Breast epithelium (tissue), 4 donors: ENCODE measurements at places on chromosomes 7 and 10. TPM values are rescaled to one million over a fixed set of nuclear protein-coding genes. Genes with fewer than 3 reads are reported as not detected.

The ICA1 gene
- total RNA-seq, result 22.1 TPM

The OPN1SW gene
- total RNA-seq, result not detected

The STAG3 gene
- total RNA-seq, result 0.80 TPM

The GPR37 gene
- total RNA-seq, result 0.32 TPM

The NOC3L gene
- 14.9 TPM for total RNA-seq

The KCNIP2 gene
- 11.9 TPM for total RNA-seq

The DLX6 gene
- not detected for total RNA-seq

The GNG11 gene
- total RNA-seq, result 17.3 TPM

The RSU1 gene
- total RNA-seq, result 74.1 TPM

The MRC1 gene
- 197 TPM for total RNA-seq

The SPDYE1 gene
- total RNA-seq, result not detected

The PKD2L1 gene
- not detected for total RNA-seq

The CRHR2 gene
- 0.15 TPM for total RNA-seq

GRCh38 chr7:111045449-111045848 is 45.5 kb upstream of the LRRN3 start:
- DNase-seq, result no peak

DNA sequence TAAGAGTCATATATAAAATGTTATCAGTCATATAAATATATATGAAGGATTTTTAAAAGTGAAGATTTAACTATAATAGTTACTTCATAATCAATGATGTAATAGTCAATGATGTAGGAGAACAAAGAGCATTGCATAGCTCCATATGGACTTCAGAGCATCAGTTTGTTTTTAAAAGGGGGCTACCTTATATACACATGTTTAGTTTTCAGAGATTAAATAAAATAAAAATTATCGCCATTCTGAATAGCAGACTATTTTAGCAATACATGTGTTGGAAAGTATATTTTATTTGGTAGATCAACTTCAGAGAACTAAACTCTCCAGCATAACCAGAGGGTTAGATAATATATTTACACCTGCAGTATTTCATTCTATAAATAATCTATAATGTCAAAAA is 29.1 kb upstream of the EPC1 start:
- DNase-seq, result no peak

DNA sequence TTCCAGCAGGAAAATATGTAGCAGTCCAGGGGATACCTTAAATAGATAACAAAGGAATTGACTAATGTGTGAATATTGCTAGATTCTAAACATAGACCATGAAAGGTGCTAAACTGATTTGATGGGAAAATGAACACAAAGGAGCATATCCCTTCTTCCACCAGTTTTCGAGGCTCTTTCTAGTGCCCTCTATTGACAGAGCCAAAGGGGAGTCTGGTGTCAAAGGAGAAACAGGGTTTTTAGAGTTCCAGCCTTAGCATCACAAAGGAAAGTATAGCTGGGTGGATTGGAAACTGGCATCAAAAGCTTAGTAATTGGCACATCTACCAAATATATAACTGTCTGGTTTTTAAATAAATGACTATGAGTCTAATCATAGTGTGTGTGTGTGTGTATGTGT is 636.8 kb downstream of the ETV1 start:
- DNase-seq, result no peak

- DNase-seq, result no peak
These were observed 24.4 kb upstream of the CHST15 start for GRCh38 chr10:124117833-124118232.

DNA sequence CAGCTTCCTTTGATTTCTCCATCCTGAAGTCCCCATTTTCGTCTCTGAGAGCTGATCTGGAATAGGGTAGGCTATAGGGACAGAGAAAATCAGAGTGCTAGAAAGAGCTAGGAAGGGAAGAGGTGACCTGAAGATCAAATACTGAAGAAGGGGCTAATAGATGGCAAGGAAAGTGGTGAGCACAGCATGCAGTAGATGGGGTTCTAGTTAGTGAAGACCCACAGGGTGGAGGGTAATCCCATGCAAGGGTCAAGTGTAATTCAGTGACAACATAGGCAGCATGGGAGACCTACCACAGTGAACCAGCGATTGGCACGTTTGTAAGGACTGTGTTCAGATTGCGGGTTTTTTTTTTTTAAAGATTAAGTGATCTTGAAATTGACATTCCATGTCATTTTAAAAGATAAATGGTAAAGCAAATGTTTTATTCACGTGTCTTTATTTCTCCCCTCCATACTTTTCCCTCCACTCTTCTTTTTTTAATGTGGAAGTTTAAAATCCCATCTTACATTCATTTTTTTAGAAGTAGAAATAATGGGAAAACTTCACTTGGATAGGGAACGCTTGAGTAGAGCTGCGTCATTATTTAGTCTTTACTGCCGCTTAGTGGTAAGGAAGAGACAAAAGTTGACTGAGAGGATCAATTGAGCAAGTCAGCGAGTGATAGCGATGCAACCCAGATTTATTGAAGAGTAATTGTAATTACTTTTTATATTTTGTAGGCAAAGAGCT is 21.0 kb upstream of the ABI1 start:
- DNase-seq, result no peak

DNA sequence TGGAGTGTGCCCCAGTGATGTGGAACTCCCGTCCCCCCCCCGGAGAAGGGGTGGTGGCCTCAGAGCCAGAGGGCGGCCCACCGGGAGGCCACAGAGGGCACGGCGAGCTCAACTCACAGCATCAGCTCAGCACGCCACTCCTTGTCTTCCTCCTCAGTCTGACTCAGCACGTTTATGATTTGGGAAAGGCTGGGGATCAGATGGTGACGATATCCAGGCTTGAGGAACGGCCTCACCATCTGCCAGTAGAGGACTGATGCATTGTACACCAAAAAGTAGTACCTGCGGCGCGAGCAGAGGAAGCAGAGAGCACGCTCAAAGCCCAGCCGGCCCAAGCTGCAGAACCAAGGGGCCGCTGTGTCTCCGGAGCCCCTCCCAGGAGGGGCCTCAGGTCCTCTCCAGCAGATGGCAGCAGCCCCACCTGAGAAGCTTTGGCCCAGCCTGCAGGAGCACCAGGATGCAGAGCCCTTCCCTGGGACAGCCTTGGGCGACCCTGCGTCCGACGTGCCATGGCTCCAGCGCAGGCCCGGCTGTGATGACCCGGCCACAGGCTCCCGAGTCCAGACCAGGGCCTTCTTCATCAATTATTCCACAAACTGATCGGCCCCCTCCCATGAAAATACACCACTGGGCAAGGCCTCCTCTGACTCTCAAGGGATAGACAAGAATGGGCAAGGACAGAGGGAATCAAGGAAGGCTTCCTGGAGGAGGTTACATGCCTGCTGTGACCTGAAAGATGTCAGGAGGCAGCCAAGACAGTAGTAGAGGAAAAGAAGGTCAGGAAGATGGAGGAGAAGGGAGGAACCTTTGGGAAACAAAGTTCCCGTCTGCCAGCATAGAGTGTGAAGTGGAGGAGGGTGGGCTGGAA is 3.7 kb downstream of the CFAP46 start:
- DNase-seq, result no peak

DNA sequence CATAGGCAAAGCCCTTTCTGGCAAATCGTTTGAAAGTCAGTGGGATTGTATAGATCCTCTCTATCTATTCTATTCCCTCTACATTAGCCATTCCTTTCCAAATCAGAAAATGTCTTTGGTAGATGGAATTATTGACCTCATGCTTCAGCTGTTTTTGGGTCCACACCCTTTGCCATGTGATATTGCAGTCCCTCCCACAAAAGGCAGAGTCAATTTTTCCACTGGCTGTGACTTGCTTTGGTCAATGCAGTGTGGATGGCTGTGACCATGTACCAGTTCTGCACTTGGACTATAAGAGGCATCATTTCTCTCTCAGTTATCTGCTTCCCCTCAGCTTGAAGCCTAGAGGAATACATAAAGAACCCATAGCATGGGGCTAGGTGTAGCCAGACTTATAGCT is 332.9 kb downstream of the PTEN start:
- DNase-seq, result no peak

GRCh38 chr10:119407254-119407777 is 135.2 kb downstream of the RGS10 start:
- DNase-seq, result no peak

GRCh38 chr7:120729245-120729644 is 128.7 kb downstream of the TSPAN12 start:
- DNase-seq, result no peak

GRCh38 chr7:10913457-10913856 is 60.2 kb upstream of the PHF14 start:
- no peak for DNase-seq

DNA sequence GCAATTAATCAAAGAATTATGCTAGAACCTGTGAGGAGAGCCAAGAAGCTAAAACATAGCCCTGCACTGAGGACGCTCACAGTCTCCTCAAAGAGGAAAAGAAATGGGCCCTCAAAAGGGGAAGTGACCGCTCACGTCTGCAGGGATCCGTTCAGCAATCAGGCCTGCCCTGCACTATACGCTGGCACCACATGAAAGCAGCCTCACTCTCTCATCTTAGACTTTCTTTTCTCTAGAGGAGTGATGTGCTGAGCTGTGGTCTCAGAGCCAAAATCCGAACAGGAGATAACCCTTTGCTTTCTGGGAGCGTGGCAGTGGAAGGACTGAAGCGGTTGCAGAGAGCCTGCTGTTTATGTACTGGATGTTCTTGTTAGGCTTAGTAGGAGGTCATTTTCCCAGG is 6.3 kb upstream of the IL2RA start:
- DNase-seq, result no peak

- DNase-seq, result no peak
These were observed 24.9 kb downstream of the EPDR1 start for GRCh38 chr7:37945336-37945735.

DNA sequence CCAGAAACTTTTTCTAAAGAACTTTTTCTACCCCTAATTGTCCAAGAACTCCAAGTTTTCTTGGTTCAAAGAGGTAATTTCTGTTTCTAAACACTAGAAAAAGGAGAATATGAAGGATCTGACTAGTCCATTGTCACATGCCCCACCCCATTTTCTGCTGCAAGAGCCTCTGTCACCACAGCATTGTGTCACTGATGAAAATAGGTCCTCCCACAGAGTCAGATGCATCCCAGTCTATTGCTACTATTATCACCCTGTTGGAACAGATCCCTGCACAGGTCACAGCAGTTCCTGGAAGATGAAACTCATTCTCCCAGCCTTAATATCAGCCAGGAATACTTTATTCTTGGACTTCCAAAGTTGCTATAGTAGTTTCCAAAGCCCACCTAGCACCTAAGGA is 7.5 kb upstream of the CFTR start:
- no peak for DNase-seq

GRCh38 chr10:98910048-98910447 is 325.6 kb downstream of the HPSE2 start:
- no peak for DNase-seq

DNA sequence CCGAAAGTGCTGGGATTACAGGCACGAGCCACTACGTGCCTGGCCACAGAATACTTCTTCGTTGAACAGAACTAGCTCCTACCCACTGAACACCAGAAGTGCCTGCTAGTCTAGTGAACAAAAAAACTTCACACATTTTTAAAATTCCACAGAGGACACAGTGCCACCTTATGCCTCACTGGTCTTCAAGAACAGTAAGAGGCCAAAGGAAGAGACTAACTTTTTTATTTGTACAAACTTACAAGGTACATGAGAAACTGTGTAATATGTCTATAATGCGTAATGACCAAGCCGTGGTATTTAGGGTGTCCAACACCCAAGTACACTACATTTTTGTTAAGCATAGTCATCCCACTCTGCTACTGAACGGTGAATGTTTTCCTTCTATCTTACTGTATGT is 144.4 kb upstream of the PTER start:
- DNase-seq, result no peak

GRCh38 chr7:79749856-79750255 is 296.4 kb upstream of the MAGI2 start:
- DNase-seq, result no peak

- no peak for DNase-seq
These were observed 422.4 kb upstream of the STEAP1 start for GRCh38 chr7:89731751-89732445.

DNA sequence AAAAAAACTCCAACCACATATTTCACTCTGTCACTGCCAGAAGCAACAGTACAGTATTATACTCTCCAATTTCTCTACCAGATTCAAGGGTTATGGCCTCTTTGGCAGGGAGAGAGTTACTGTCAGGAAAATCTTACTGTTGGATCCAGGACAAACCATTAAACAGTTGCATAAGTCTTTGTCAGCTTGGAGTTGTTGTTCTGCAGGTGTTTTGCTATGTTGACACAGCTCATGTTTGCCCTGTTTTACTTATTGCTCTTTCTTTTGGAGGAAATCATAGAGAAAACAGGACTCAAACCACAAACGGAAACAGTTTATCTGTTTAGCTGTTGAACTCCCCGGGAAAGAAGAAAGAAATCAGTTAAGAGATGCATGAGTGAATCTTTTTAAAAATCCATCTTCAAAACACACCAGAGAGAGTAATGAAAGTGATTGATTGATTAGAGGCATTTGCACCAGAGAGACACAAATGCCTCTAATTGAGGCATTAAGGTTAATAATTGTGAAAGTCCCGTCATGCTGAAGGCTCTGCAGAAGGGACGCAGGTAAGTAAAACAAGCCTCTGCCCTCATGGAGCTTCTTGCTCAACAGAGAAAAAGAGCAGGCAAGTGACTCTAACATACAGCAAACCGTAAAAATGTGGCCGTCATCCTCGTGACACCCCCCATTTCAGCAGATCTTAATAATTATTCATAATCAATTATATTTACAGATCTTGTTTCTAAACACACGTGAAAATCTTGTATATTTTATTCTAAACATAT is 38.7 kb upstream of the ARHGAP21 start:
- DNase-seq, result no peak

DNA sequence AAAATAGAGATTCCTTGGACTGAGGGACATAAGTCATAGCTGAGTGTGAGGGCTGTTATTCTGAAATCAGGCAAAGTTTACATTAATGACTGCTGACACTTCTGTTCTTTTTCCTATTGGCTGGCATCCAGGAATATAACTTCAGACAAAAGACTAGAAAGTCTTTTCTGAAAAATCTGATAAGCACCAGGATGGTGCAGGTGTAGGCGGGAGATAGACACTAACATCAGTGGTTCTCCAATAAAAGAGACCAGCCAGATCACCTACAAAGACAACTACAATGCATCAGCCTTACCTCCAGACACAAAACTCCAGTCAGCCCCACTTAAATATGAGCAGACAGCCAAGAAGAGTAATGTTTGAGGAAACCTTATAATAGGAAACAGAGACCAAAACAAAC is 168.3 kb upstream of the LRGUK start:
- no peak for DNase-seq

GRCh38 chr7:37212051-37212450 is 236.6 kb downstream of the ELMO1 start:
- DNase-seq, result no peak

DNA sequence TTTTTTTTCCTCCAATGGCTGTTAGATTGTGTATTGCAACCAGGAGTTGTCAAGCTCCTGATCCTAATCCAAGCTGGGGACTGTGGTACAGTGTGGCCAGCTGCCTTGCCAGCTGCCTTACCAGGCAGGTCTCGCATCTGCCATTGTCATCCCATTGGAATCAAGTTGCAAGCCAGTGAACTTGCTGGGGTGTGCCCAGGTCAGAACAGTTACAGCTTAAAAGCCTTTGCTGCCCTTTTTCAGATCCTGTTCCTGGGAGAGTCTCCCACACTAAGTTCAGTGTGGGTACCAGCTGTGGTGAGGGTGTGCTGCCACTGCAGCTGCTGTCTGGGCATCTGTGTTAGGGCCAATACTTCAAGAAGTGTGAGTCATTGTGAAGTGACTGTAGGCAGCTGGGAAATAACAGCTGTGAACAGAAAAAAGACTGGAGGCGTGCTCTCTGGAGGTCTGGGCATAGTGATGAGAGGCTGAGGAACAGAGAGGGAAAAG is 72.8 kb downstream of the CCNY start:
- no peak for DNase-seq

GRCh38 chr7:149071641-149072437 is 18.7 kb downstream of the ZNF786 start:
- no peak for DNase-seq
